ENCODE measurements at places on chromosomes 11 and 22. TPM values are rescaled to one million over a fixed set of nuclear protein-coding genes. Genes with fewer than 3 reads are reported as not detected.

DNA sequence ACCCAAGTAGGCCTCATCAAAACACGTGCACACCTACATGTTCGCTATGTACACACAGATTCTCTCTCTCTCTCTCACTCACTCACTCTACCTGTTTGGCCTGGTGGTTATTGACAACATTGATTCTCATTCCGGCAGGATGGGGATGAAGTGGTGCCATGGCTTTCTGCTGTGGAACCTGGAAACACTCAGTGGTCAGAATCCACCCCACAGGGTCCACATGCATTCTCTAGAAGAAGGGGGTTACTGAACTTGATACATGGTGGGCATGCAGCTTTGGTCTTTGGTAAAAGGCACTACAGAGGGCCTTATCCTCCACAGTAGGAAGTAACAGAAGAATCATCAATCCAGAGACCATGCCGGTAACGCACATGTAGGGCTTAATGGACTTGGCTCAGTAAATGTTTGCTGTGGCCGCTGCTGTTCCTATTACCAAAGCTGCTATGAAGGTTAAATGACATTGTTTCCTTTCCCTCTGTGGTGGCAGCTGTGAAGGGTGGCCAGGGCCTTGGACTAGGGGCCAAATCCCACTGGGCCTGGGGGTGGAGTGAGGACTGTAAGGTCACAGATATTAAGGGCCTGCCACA, 12.7 kb downstream of the POLDIP3 start:
- peaks cover 19% of the 10 kb centered on the region for H3K4me1 ChIP-seq
- H3K4me3 ChIP-seq: no peak overlapping the region
- peak overlapping the region; percentile 1 for H3K27ac ChIP-seq

GRCh38 chr11:76415073-76415472, 29.7 kb upstream of the EMSY start:
- H3K27ac ChIP-seq: no peak overlapping the region
- H3K4me1 ChIP-seq: no peaks in the 10 kb centered on the region
- H3K4me3 ChIP-seq: no peak overlapping the region
- no peak for DNase-seq
- no peaks in the 10 kb centered on the region for H3K36me3 ChIP-seq
- H3K27me3 ChIP-seq: peaks cover 2% of the 10 kb centered on the region

DNA sequence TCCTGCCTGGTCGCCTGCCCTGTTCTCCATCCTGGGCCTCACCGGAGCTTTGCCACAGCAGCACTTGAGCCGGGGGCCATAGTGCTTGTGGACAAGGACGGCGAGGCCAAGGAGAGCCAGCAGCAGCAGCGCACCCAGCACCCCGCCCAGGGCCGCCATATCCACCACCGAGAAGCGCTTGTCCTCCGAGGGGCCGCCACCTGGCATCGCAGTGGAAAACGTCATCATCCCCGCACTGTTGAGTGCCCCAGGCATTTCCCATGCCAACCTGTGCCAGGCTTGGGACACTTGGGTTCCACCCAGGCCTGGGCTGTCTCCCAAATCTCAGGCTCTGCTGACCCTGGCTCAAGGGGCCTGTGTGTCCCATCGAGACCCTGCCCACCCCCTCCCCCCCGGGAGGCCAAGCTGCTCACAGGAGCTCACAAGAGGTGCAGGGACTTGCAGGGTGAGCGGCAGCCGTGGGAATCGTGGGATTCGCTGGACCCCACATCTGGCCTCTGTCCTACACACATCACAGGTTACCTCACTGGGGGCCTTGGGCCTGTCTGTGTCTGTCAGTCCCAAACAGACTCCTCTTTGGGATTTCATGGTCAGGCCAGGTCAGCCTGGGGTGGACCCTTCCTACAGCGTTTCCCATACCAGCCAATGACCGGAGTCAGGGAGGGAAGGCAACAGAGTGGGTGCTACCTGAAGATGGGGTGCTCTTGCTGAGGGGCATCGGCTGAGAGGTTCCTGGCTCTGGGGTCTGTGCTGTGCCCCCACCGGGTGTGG, 2.3 kb upstream of the IRF7 start:
- H3K27ac ChIP-seq: no peak overlapping the region
- peaks cover 14% of the 10 kb centered on the region for H3K4me1 ChIP-seq
- no peaks in the 10 kb centered on the region for H3K27me3 ChIP-seq
- no peak overlapping the region for H3K4me3 ChIP-seq
- DNase-seq: no peak

GRCh38 chr22:38338772-38339379, 21.6 kb upstream of the CSNK1E start:
- no peaks in the 10 kb centered on the region for H3K36me3 ChIP-seq
- H3K27me3 ChIP-seq: no peaks in the 10 kb centered on the region
- DNase-seq: peak; percentile 17
- peaks cover 6% of the 10 kb centered on the region for H3K4me1 ChIP-seq
- H3K27ac ChIP-seq: no peak overlapping the region

GRCh38 chr11:112793416-112793815, 167.8 kb upstream of the NCAM1 start:
- no peak overlapping the region for H3K4me3 ChIP-seq
- H3K36me3 ChIP-seq: no peaks in the 10 kb centered on the region
- peaks cover 2% of the 10 kb centered on the region for H3K27me3 ChIP-seq
- H3K27ac ChIP-seq: no peak overlapping the region
- H3K4me1 ChIP-seq: peaks cover 4% of the 10 kb centered on the region
- DNase-seq: no peak

GRCh38 chr11:8149726-8150125, 19.1 kb downstream of the RIC3 start:
- no peak overlapping the region for H3K4me3 ChIP-seq
- H3K4me1 ChIP-seq: no peaks in the 10 kb centered on the region
- peaks cover 46% of the 10 kb centered on the region for H3K27me3 ChIP-seq

GRCh38 chr22:22741843-22742242, 97.4 kb downstream of the GGTLC2 start:
- no peaks in the 10 kb centered on the region for H3K36me3 ChIP-seq
- no peak overlapping the region for H3K27ac ChIP-seq
- H3K27me3 ChIP-seq: peaks cover 70% of the 10 kb centered on the region
- H3K4me3 ChIP-seq: no peak overlapping the region
- no peak for DNase-seq

GRCh38 chr11:74311352-74311926, at the start of gene P4HA3:
TSS of gene P4HA3 (minus strand) at chr11:74311640. CDS start at chr11:74311611, 29 bp downstream.
- DNase-seq: peak; percentile 89
- peak within 1 kb of the TSS; percentile 75 for H3K4me3 ChIP-seq
- no peaks in the 10 kb centered on the region for H3K27me3 ChIP-seq
- peaks cover 40% of the 10 kb centered on the region for H3K4me1 ChIP-seq
- H3K36me3 ChIP-seq: no peaks in the 10 kb centered on the region

GRCh38 chr11:116861539-116861938, 24.1 kb upstream of the APOA1 start:
- no peak overlapping the region for H3K4me3 ChIP-seq
- no peaks in the 10 kb centered on the region for H3K27me3 ChIP-seq
- peaks cover 6% of the 10 kb centered on the region for H3K4me1 ChIP-seq
- no peak overlapping the region for H3K27ac ChIP-seq

- DNase-seq: peak; percentile 59
- H3K4me3 ChIP-seq: no peak overlapping the region
- no peak overlapping the region for H3K27ac ChIP-seq
- H3K4me1 ChIP-seq: no peaks in the 10 kb centered on the region
- no peaks in the 10 kb centered on the region for H3K27me3 ChIP-seq
Observed at GRCh38 chr22:21448627-21449416, 18.4 kb upstream of the TMEM191C start.

GRCh38 chr22:20015187-20015625, 1.4 kb downstream of the ARVCF start:
- H3K27ac ChIP-seq: no peak overlapping the region
- H3K27me3 ChIP-seq: peaks cover 3% of the 10 kb centered on the region
- DNase-seq: no peak
- peaks cover 1% of the 10 kb centered on the region for H3K4me1 ChIP-seq
- H3K36me3 ChIP-seq: no peaks in the 10 kb centered on the region
- H3K4me3 ChIP-seq: peak overlapping the region; percentile 28

GRCh38 chr11:74357449-74357848, 40.8 kb downstream of the PGM2L1 start:
- H3K36me3 ChIP-seq: peaks cover 25% of the 10 kb centered on the region
- H3K27me3 ChIP-seq: no peaks in the 10 kb centered on the region
- H3K4me3 ChIP-seq: no peak overlapping the region
- peaks cover 28% of the 10 kb centered on the region for H3K4me1 ChIP-seq
- no peak for DNase-seq
- H3K27ac ChIP-seq: peak overlapping the region; percentile 25

- H3K4me3 ChIP-seq: no peak overlapping the region
- DNase-seq: no peak
- no peaks in the 10 kb centered on the region for H3K36me3 ChIP-seq
- H3K4me1 ChIP-seq: no peaks in the 10 kb centered on the region
Observed at GRCh38 chr11:131572423-131572822, 202.0 kb downstream of the NTM start.

DNA sequence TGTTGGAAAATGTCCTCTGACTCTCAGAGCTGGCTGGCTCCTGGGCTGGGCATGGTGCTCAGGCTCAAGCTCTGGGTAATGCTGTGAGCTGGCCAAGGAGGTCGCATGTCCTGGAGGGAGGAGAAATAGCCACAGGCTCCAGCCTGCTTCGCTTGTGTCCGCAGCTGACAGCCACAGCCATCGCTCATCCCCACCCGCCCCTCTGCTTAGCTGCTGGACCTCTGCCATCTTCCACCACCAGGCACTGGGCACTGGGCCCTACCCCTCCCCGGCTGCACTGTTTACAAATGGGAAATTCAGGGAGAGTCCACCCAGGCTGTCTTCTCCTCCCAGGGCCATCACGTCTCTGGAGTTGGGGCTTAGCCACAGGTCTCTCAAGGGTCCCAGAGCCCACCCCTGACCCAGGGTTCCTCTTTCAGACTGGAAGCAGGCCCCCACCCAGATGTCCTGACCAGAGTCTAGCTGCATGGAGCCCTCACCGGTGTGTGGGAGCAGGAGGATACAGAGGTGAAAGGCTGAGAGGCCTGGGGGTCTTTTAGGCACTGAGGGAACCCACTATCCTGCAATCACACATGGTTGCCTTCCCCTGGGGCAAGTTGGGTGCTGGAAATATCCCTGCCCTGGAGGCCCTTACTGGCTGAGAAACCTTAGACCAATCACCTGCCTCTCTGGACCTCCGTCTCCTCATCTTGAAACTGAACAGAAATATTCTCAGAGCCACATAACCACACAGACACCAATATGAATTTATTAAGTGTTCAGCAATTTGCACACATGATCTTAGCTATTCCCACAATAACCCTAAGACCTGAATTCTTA, 62.7 kb downstream of the CD82 start:
- H3K27me3 ChIP-seq: peaks cover 7% of the 10 kb centered on the region
- peaks cover 23% of the 10 kb centered on the region for H3K4me1 ChIP-seq
- H3K4me3 ChIP-seq: no peak overlapping the region
- no peaks in the 10 kb centered on the region for H3K36me3 ChIP-seq
- no peak overlapping the region for H3K27ac ChIP-seq

DNA sequence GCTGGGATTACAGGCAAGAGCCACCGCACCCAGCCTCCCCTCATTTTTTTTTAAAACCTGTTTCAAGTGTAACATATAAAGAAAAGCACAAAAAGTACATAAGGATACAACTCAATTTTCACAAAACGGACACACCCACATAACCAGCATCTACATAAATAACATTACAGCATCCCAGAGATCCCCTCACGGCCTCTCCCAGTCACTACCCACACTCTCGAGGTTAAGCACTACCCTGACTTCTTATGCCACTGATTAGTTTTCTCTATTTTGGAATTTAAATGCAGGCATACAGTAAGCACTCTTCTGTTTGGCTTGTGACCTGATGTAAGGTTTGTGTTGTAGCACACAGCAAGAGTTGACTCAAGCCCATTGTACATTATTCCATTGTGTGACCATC, 82.5 kb downstream of the CLPB start:
- H3K36me3 ChIP-seq: no peaks in the 10 kb centered on the region
- H3K27ac ChIP-seq: no peak overlapping the region
- no peak for DNase-seq
- H3K4me1 ChIP-seq: no peaks in the 10 kb centered on the region
- no peak overlapping the region for H3K4me3 ChIP-seq

- no peaks in the 10 kb centered on the region for H3K36me3 ChIP-seq
- no peak overlapping the region for H3K4me3 ChIP-seq
- H3K27me3 ChIP-seq: peaks cover 9% of the 10 kb centered on the region
- no peaks in the 10 kb centered on the region for H3K4me1 ChIP-seq
Observed at GRCh38 chr11:88631497-88631896, 294.0 kb upstream of the CTSC start.

GRCh38 chr22:35587447-35587870, 29.7 kb downstream of the MB start:
- H3K27ac ChIP-seq: peak overlapping the region; percentile 63
- no peak for DNase-seq
- H3K4me3 ChIP-seq: no peak overlapping the region
- peaks cover 27% of the 10 kb centered on the region for H3K4me1 ChIP-seq

DNA sequence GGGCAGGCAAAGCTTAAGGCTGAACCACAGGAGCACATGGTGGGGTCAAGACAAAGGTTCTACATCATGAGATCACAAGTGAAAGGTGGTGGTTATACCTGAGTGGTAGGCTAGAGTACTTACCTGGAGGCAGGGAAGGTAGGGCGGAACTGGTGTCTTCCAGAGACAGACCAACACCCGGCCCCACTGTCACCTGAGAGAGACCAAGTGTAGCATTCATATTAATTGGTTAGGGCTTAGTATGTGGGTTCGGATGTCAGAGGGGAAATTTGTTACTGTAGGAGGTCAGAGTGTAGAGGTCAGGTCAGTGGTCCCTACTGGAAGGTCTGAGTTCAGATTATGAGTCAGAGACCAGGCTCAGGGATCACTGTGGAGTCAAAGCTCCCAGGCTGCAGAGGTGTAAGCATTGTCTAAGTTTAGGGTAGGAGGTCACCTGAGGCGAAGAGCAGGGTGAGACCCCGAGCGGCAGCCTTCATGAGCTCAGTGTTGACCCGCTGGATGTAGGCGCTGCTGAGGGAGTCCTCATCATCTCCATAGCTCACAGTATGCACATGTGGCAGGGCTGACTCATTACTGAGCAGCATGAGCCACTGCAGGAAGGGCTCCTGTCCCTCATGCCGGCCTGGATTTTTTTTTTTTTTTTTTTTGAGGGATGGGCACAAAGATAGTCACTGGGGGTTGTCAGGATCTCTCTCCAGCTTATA, 3.2 kb downstream of the TPP1 start:
- H3K4me3 ChIP-seq: no peak overlapping the region
- no peaks in the 10 kb centered on the region for H3K27me3 ChIP-seq
- peaks cover 12% of the 10 kb centered on the region for H3K36me3 ChIP-seq

- no peak overlapping the region for H3K27ac ChIP-seq
- no peaks in the 10 kb centered on the region for H3K4me1 ChIP-seq
- H3K27me3 ChIP-seq: peaks cover 12% of the 10 kb centered on the region
- H3K4me3 ChIP-seq: no peak overlapping the region
- no peak for DNase-seq
Observed at GRCh38 chr11:67647471-67647870, 3.1 kb downstream of the ACY3 start.

The FGF19 gene
- not detected for total RNA-seq

The PGGHG gene
- total RNA-seq: 49.5 TPM

The PLAAT5 gene
- total RNA-seq: 0.10 TPM

The MS4A3 gene
- not detected for total RNA-seq

All from chondrocyte (in vitro differentiated cells).